ENCODE measurements at places on chromosomes 4 and X.

DNA sequence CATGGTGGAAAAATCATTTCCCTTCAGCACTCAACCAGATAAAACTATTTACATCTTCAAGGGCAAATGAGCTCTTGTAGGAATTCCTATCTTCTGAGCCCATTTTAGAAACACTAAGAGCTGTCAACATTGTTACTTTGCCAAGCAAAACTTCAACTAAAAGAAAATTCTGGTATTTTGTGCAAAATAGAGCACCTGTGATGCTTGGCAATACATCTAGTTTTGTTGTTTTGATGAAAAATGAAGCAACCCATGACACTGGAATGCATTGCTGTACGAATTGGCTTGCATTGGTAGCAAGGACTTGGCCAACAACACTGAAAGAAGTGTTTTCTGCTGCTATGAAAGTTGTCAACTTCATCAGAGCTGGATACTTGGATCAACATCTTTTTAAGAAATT, 194.4 kb downstream of the COX18 start:
- DNase-seq, result no peak

DNA sequence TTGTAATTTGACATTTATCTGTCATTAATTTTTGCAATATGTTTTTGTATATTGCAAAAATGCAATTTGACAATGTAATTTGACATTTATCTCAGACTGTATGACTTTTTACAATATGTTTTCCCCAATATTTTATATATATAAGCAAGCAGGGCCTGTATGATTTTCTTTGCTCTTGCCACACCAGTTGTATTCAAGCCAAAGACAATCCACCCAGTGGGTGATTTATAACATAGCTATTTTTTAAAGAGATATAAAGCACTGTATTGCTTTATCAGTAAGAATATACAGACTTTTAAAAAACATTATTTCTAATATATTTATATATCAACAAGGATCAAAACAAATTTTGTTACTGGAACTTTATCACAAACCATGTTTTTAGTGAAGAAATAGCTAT, 47.3 kb downstream of the SLIT2 start:
- no peak for DNase-seq

- DNase-seq, result no peak
Observed at GRCh38 chrX:149568701-149569296, 18.5 kb downstream of the MAGEA9B start.

DNA sequence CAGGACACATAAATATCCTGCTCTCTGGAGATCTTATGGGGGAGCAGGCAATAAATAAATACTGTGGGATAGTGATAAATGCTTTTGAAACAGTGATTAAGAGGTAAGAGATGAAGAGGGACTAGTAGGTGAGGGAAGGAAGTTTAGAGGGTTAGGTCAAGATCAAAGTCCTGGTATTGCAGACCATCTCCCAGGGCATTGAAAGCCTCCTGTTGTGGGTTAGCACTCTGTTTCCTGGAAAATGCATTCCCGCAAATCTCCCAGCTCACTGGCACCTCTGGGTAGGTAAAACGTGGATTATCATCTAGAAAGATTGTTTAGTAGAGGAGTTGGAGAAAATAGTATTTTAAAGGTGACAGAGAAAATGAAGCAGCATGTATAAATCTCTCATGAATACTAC, 2.2 kb downstream of the SNX25 start:
- DNase-seq, result no peak

- DNase-seq, result no peak
Observed at GRCh38 chrX:33149085-33149484, 62.3 kb downstream of the DMD start.

- no peak for DNase-seq
Observed at GRCh38 chrX:40439625-40440532, 140.9 kb upstream of the ATP6AP2 start.

GRCh38 chrX:10811111-10811510, 190.7 kb upstream of the MID1 start:
- DNase-seq, result no peak

GRCh38 chrX:77622672-77623071, 163.3 kb downstream of the ATRX start:
- DNase-seq, result no peak

DNA sequence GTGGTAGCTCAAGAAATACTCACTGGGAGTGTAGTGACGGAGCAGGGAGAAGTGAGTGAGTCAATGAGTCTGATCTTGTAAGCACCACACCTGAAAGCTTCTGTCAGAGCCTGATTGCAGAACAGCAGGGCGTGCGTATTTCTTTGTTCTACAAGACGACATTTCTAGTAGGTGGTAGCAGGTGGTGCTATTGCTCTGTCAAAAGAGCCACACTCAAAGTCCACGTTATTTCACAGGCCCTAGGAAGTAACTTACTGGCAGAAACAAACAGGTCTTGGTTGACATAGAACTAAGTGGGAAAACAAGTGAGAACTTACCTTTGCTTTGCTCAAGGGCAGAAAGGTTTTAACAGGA, 46.4 kb upstream of the SPRY1 start:
- no peak for DNase-seq

- no peak for DNase-seq
Observed at GRCh38 chr4:85512446-85513205, 37.7 kb downstream of the ARHGAP24 start.

- DNase-seq, result no peak
Observed at GRCh38 chr4:153486281-153487151, 20.4 kb downstream of the TMEM131L start.

DNA sequence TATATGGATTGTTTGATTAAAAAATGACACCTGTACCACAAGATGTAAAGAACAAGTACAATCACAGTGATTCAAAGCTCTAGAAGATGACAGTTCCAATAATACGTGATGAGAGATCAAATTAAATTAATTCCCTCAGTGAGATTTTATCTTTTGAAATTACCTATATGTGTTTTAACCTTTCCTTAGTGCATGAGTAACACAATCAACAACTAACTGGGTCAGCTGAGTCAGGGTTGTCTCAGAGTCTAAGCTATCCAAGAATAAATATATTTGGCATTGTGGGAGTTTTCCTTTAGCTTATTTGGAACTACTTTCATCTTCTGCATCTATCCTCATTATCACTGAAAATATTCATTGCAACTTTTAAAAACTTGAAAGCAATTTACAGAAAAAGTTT, 162.8 kb downstream of the WDFY3 start:
- no peak for DNase-seq

DNA sequence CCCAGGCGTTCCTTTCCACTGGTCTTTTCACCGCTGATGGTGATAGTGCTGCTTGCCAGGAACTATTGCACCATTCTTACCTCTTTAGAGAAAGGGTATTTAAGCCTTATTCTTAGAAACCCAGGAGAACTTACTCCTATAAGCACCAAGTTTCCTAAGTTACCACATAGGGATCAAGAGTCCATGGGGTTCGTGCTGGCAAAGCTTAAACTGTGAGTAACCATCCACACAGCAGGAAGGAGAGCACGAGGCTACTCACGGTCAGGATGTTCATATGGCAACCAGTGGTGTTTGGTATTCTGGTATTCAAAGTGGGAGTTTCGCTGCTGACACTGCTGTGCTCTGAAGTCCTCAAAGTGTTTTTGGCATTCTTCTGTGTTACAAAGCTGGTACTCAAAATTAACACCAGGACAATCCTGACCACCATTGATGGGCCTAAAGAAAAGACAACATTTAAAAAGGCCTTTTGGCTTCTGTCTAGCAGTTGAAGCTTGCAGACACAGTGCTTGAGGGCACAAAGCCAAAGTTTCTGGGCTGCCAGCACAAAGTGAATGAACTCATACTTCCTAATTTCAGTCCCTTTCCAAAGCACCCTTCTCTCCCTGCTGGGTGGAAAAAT, 256.9 kb downstream of the ADAMTS3 start:
- DNase-seq, result no peak

GRCh38 chr4:108933046-108933445, 170.2 kb upstream of the ETNPPL start:
- DNase-seq, result no peak

DNA sequence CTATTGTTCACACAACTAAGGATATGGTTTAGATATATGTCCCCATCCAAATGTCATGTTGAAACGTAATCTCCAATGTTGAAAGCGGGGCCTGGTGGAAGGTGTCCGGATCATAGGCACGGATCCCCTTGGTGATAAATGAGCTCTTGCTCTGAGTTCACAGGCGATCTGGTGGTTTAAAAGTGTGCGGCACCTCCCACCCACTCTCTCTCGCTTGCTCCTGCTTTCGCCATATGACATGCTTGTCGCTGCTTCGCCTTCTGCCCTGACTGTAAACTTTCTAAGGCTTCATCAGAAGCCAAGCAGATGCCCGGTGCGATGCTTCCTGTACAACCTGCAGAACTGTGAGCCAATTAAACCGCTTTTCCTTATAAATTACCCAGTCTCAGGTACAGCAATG, 128.5 kb downstream of the NFKB1 start:
- no peak for DNase-seq

DNA sequence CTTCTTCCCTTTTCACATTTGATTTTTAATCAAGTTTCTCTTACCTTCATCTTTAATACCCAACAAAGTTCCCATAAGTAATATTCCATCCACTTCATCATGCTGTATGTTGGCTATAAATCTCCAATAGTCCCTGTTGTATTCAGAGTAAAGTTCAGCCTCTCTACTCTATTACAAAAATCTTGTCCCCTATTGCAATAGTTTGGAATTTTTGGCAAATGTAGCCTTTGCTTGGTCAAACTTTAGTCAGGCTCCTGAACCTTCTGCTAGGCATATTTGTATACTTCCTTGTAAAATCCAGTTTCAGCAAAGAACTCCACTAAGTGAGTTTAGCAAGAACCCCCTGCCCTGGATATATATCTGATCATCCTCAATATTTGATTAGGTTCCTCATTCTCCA, 54.0 kb upstream of the PACRGL start:
- no peak for DNase-seq

- DNase-seq, result no peak
Observed at GRCh38 chr4:10971800-10972401, 287.3 kb upstream of the CLNK start.

- no peak for DNase-seq
Observed at GRCh38 chr4:38233727-38234480, 273.7 kb downstream of the PTTG2 start.

- no peak for DNase-seq
Observed at GRCh38 chr4:172838943-172839342, 329.7 kb upstream of the GALNT7 start.

GRCh38 chrX:143635915-143636314, at the start of gene SLITRK4:
Gene SLITRK4, minus strand, starts transcription at chrX:143636101. Its CDS starts 4,993 bp downstream, at chrX:143631108.
- no peak for DNase-seq

DNA sequence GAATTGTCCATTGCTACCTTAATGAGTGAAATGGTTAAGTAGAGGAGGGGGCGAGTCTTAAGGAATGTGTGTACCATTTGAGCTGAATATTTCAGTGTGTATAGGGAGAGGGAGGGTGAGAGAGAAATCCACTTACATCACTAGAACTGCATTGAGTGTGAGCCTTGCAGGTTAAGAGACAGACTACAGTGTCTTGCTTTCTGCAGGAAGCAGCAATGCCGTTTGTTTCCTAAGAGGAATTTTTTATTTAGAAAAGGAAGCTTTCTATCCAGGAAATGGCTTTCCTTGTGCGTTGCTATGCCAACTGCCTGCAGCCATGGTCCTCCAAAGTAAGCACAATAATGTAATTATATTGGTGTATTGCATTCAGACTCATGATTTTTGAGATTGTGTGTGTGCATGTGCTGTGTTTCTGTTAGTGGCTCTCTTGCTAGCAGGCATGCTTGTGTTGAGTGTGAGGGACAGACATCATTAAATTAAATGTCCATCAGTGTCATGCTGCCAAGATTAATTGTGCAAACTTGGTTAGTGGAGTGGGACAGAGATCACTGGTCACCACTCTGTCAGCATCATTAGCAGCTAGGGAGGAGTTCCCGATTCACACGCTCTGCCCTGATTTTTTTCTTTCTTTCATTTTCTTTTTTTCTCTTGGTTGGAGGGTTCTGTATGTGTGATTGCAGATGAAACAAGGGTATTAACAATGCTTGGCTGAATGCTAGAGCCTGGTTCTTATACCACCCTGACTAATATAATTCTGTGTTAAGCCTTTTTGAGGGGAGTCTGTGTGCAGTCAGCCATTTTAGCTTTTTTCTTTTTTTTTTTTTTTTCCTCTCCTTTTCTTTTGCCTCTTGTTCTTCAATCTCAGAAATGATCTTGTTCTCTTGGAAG, 164.3 kb downstream of the RAPGEF2 start:
- no peak for DNase-seq

DNA sequence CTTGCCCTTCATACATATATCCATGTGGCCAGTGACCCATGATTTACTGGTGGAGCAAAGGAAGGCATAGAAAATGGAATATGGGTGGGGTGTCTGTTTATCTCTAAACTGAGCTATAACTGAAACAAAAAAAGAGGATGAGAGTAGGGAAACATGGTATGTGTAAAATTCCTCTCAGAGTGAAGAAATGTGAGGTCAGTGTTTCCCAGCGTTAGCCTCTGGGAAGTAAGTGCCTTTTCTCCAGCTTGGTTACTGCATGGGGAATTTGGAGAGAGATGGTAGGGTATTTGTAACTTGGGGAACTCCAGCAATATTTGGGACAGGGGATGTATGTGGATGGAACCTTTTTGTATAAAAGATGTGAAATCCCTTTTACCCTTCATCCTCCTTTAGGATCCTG, 89.4 kb downstream of the AFF1 start:
- no peak for DNase-seq

DNA sequence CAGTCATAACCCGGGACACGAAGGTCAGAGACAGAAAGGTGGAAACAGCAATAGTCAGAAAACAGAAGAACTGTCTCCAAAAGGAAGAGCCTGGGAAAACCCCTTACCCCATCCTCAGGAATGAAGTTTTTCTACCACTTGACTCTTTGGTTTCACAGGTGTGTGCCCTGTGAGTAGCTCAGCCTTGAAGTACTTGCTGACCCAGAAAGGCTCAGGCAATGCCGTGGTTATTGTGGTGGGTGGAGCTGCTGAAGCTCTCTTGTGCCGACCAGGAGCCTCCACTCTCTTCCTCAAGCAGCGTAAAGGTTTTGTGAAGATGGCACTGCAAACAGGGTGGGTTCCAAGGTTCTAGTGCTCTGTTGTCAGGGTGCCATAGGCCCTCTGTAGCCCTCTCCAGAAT, 24.4 kb downstream of the DGAT2L6 start:
- no peak for DNase-seq

GRCh38 chrX:34562006-34562405, 95.1 kb downstream of the TMEM47 start:
- DNase-seq, result no peak

DNA sequence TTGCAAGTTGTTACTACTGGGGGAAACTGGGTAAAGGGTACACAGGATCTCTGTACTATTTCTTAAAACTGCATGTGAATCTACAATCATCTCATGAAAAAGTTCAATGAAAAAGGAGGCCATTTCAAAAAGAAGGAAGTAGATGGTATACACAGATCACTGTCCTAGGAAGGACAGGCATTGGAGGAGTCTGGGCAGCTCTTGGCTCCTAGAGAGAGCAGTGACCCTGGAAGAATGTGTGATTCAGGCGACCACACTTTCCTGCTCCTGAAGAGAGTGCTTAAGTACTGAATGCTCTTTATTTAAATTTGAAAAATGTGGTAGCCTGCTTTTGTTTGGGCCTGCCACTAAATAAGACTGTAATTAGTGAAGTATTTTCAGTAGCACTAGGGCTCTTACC, 318.1 kb upstream of the CASK start:
- DNase-seq, result no peak

- DNase-seq, result peak; percentile 73
Observed at GRCh38 chr4:183905081-183905592, at the start of gene STOX2. Gene STOX2, plus strand, starts transcription at chr4:183905307. Its CDS starts 1,484 bp downstream, at chr4:183906791.
